ENCODE measurements at places on chromosomes 12 and 14. TPM values are rescaled to one million over a fixed set of nuclear protein-coding genes. Genes with fewer than 3 reads are reported as not detected.

LRRC23 gene
- polyA plus RNA-seq = 0.92 TPM

FAIM2 gene
- not detected for polyA plus RNA-seq

DIO3 gene
- 0.51 TPM for polyA plus RNA-seq

DNA sequence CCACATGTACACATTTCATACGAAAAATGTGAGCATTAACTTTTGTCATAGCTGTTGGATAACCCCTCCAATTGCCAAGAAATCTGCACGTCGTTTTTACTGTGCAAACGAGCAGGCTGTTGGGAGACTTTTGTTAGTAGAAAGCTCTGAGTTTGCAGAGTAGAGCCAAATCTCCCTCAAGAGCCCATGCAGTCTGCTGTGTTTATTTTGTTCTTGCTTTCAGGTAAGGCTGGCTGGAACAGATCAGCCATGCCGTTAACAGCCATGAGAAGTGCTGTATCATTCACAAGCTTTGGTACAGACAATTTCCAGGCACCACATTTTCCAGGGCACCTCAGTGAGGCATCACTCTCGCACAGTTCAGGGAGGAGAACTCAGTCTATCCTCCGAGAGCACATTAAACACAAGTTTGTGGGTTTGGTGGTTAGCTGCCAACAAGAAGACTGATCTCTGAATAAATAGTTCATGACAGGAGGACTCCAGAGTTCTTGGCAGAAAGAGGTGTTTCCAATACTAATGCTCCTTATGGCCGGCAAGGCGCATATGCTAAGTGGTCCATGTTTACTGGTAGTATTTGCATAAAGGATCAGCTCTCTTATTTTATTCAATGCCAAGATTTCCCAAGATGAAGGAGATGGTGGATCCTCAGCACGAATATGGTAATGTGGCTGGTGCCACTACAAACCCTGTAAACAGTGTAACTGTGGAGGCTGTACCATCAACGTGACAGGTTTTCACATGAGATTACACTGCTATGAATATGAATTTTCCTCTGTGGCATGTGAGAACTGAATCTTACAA, 30.3 kb upstream of the PELI2 start:
- no peak for DNase-seq

DNA sequence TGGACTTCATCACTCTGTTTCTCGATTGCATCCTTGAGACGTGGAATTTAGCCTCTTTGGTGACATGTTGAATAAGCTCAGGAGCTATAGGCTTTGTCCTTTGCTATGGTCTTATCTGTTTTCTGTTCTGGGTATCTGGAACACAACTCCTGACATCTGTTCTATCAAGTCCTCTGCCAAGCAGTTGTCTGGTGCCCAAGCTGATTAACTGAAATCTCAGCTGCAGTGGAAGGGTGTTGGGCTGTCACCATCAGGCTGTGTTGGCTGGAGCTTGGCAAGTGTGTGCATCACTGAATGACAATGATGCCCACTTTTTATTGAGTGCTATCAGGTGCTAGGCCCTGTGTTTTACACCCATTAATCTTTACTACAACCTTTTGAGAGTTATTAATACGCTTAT, 77.8 kb downstream of the SMOC1 start:
- DNase-seq = no peak

- DNase-seq = no peak
These were observed 5.4 kb downstream of the RAPGEF3 start for GRCh38 chr12:47753021-47754001.

DNA sequence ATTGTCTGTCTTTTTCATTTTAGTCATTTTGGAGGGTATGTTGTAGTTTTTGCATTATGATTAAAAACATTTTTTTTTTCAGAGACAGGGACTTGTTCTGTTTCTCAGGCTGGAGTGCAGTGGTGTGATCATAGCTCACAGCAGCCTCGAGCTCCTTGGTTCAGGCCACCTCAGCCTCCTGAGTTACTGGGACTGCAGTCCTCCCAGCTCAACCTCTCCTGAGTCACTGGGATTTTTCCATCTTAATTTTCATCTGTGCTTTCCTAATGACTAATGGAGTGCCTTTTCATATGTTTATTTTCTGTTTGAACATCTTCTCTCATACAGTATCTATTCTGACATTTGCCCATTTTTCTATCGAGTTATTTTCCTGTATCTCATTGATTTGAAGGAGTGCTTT, 52.6 kb downstream of the DYRK2 start:
- no peak for DNase-seq

DNA sequence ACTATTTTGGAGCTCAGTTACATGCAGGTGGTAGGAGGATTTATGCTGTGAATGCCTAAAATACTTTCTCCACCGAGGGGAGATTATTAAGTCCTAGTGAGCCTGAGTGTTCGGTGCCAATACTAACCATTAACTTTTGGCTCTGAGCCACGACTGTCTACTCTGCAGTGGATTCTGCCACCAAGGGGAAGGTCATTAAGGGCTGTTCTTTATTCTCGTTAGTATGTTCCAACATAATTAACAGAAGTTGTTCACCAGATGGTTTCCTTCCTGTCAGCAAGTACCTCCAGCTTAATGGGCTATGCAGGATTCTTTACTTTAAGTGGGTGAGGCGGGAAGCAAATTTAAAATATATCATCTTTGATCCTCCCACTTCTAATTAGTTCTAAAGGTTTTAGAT, 326.3 kb downstream of the BMP4 start:
- DNase-seq = no peak

DNA sequence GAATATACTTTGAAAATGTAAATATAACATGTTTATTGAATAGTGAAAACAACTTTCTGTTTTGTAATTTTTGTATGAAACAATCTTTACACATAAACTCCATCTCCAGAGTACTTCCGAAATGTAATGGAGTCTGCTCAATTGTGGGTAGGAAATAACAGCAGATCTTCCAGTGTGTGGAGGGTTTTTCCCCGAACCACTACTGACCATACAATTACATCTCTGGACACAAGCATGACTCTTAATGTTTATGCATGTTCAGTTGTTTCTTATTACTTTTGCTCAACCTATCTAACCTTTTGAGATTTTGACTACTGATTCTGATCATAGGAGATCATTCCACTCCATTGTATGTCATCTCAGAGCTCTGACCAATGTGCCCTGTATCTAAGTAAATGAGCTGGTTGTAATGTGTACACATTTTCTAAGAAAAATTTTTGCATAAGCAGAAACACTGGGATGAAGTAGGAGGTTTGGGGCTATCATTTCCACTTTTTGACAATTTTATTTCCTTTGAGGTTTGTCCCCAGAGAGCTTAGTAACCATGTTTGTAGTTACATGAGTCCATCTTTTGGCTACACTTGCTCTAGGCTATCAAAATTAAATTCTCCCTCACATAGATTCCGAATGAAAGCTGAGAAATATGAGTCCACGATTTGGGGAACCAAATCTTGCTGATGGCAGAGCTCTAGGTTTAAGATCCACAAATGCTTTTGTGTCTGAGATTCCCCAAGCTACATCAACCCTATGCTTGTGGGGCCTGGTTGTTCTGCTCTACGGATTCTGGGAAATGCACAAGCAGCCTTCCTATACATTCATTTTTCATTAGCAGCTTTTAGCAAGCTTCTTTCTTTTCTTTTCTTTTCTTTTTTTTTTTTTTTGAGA, 21.4 kb upstream of the CLEC4D start:
- no peak for DNase-seq
